Fibroblast of lung (primary cell): ENCODE measurements at places on chromosomes 5 and 9.

DNA sequence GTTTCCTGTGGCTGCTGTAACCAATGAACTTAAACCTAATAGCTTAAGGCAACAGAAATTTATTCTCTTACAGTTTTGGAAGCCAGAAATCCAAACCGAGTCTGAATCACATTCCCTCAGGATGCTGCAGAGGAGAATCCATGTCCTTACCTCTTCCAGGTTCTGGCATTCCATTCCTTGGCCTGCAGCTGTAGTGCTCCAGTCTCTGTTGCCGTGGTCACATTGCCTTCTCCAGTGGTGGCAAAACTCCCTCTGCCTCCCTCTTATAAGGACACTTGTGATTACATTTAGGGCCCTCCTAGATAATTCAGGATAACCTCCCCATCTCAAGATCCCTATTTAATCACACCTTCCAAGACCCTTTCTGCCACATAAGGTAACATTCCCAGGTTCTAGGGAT, 88.7 kb upstream of the SHB start:
- no peak for DNase-seq

- no peak for DNase-seq
These were observed 58.0 kb upstream of the RNF130 start for GRCh38 chr5:180129291-180130190.

DNA sequence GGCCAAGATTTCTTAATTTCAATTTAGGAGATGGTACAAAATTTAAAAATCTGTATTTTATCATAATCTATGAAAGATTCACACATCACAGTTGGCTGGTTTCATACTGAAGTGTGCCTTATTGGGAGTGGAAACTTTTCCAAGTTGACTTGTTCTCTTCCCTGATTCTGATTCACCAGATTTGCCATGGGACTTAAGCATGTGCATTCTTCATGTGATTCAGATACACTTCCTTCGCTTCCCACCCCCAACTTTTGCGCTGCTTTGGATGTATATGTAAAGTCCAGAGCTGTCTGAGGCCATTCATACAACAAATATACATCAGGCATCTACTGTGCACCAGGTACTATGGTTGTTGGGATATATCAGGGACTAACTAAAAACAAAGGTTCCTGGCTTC, 34.4 kb downstream of the CPEB4 start:
- DNase-seq = no peak

- DNase-seq = no peak
These were observed 204.4 kb downstream of the GLIS3 start for GRCh38 chr9:4095484-4095883.

DNA sequence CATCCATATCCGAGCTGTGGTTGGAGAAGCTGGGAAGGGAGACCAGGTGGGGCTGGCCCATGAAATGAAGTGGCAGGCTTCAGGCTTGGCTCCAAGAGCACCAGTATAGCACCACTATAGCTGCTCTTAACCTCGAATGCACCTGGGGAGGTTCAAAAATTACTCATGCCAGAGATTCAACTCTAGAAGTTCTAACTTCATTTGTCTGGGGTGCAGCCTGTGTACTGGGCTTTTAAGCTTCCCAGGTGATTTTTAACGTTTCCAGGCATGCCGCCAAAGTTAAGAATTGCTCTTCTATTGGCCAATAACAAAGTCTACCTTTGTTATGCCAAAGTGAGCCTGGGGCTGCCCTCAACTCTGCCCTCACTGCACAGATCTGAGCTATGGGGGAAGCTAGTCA, 458 bp downstream of the PRSS3 start:
- no peak for DNase-seq

- DNase-seq = peak; percentile 83
These were observed 17.5 kb downstream of the NR2F1 start for GRCh38 chr5:93600409-93601070.

- no peak for DNase-seq
These were observed 224.8 kb upstream of the VLDLR start for GRCh38 chr9:2396622-2397285.

GRCh38 chr5:172149073-172149472, 39.0 kb downstream of the STK10 start:
- DNase-seq = peak; percentile 43

- DNase-seq = no peak
These were observed 54.0 kb downstream of the PAPPA start for GRCh38 chr9:116207371-116208111.

DNA sequence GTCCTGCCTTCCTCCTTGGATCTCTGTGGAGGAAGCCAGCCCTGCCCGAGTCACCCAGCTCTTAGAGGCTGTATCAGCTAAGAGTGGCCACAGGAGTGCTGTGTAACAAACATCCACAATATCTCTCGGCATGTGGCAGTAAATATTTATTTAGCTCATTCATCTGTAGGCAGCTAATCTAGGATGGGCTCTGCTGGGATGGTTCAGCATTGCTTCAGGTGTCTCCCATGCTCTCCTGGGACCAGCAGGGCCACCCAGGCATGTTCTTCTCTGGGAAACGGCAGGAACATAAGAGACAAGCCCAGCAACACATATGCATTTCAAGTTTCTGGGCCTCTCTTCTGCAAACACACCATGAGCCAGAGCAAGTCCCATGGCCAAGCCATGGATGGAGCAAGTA, 56.1 kb downstream of the HRH2 start:
- DNase-seq = no peak

- no peak for DNase-seq
These were observed 84.6 kb upstream of the ANXA1 start for GRCh38 chr9:73067074-73067473.

DNA sequence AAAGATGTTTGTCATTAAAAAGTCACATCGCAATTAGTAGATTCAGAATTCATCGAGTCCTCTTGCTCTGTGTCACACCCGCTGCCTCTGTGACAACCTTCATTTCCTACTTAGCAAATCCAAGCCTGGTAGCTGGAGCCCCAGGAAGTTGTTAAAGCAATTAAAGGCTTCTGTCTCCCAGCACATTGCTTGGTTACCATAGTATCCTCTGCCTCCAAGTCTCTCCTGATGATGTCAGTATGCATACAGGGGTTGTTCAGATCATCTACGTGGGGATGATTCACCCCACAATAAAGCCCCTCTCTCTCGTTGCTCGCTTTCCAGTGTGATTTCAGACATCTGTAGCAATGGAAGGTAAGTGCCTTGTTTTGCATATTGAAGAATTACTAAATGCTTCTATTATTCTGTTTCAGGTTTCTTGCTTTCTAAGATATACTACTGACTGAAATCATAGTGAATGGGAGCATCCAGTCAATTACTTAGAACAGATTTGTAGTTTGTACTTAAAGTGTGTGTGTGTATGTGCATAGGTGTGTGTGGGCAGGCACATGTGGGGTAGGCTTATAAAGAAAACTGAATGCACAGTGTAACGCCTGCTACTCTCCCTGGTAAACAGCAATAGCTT, 52.9 kb downstream of the PAM start:
- DNase-seq = peak; percentile 47

- no peak for DNase-seq
These were observed 327.7 kb downstream of the PIK3R1 start for GRCh38 chr5:68543212-68543611.

GRCh38 chr9:84874596-84874995, 205.1 kb downstream of the NTRK2 start:
- DNase-seq = no peak

GRCh38 chr5:131542723-131543122, 92.3 kb downstream of the RAPGEF6 start:
- DNase-seq = no peak

DNA sequence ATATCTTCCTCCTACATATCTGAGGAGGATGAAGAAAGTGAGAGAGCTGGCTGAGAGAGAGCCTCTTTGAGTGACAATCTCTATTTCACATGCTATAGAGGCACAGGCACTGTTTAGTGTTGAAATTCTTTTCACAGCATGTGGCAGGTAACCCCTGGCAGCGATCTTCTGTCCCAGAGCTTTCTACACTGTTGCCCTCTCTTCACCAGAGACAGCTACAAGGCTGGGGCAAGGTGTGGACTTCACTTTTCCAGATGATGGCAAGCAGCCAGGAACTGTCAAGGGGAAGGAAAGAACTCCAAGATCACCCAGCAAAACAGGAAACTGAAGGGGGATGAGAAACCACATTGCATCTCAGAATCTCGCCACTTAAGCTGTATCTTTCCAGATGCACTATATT, 205.2 kb downstream of the CAAP1 start:
- DNase-seq = no peak

DNA sequence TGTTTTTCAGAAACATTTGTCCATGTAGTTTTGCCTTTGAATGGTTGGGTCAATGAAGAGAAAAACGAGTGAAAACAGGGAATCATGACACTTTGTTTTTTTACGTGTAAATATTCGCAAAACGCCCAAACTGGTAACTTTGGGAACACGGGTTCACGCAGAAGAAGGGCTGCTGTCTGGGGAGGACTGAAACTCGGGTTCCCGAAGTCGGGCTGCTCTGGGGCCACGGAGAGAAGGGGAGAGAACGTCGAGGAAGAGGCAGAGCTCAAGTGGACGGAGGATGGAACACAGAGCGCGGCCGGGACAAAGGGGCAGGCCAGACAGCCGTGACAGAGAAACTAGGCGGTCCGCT, 478 bp upstream of the SETD9 start:
- no peak for DNase-seq

DNA sequence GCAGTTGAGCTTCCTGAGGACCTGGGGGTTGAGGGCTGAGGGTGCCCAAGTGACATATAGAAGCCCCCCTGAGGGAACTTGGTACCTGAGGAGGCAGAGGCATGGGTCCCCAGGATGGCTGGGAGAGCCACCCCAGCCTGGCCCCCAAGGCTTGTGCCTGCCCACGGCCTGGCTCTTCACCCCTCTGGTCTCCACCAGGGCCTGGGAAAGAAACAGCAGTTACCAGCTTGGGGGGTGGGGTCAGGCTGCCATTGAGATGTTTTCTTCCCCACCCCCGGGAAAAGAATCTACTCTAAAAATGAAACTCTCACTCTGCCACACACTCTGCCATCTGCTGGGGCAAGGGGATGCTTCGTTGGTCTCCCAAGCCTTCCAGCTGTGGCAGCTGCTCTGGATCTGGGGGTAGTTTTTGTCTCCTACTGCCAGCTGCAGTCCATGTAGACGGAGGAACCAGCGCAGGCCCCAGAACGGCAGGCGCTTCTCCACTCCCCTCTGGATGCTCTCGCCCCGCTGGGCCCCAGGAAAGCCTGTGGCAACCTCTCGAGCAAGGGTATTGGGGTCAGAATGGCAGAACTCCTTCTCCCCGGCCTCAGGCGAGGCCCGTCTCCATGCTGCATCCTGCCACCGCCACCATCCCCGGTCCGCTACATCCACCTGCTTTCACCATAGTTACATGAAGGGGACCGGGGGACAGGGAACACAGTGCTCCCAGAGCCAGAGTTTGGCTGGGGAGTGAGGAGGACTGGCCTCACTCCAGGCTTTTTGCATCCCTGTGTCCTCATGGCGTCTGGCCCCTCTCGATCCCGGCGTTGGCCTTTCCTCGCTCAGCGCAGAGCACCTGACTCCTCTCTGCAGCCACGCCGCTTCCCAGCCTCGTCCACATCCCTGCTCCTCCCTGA, 123.5 kb downstream of the DAB2IP start:
- no peak for DNase-seq

GRCh38 chr9:82883436-82883835, 179.5 kb downstream of the RASEF start:
- no peak for DNase-seq

GRCh38 chr9:34663303-34663605, 797 bp upstream of the CCL27 start:
- DNase-seq = no peak

DNA sequence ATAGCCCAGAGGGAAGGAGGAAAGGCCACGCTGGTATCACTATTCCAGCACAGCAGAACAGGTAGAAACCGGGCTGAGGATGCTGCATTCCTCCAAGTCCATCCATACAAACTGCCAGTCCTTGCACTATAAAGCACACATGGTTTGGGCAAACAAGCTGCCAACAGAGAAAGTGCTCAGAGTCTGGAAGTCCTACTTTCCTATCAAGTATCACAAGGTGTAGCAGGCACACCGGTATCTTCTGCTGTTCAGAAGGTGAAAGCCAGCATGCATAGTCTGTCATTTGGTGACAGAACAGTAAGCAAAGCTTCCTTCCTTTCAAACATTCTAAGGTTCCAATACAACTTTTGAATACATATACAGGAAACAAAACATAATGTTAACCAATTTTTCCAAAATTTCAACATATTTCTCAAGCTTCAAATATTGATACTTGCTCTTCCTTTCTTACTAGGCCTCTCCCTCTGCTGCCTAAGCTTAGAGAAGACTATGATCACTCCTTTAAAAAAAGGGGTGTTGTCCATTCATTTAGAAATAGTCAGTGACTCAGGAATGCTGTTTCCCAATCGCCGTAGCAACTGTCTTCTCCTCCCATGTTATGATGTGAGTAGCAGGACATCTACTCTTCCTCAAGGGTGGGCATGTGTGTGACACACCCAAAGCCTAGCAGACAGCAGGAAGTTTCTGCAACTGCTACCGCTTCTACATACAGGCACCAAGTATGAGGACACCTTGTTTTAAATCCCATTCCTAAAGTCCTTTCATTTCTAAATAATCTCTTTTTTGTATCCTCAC, 14.7 kb downstream of the DIAPH1 start:
- DNase-seq = peak; percentile 92

- no peak for DNase-seq
These were observed 20.8 kb upstream of the CTNNA1 start for GRCh38 chr5:138732466-138732865.

DNA sequence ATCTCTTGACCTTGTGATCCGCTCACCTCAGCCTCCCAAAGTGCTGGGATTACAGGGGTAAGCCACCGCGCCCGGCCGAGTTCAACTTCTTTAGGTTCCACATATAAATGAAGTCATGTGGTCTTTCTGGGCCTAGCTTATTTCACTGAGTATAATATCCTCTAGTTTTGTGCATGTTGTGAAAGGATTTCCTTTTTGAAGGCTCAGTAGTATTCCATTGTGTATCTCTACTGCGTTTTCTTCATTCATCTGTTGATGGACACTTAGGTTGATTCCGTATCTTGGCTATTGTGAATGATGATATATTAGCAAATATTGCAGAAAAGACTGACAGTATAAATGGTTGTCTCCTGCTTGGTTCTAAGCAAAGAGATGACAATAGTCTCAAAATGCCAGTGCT, 20.1 kb downstream of the ODF2 start:
- no peak for DNase-seq

DNA sequence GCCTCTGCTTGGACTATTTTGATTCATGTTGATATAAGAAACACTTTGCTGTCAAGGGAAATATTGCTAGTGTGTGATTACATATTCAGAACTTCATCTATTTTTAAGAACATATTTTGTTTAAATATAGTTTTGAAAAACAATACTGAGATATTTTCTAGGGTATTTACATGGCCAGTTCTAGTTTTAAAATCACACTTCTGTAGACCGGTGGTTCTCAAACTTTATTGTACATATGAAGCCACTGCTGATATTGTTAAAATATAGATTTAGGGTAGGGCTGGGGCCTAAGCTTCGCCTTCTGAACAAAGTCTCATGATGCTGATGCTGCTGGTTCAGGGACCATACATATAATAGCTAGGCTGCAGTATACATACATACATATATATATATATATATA, 1000.0 kb downstream of the PTPRD start:
- DNase-seq = no peak

DNA sequence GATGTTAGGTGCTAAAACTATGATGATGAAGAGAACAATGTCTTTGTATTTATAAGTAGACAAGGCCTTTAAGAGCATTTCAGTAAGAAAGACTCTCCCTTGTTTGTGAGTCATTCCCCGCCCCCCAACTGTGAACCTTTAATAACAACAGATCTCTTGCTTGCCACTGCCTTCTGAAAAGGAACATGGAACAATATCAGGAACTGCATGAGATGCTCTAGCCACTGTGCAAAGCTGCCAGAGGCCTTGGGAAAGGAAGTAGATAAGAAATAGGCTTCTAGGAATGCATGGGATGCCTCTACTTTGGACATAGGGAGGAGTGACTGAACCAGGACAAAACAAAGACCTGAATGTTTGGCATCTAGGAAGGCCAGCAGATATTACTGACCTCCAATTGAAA, 296.1 kb upstream of the MPDZ start:
- DNase-seq = peak; percentile 36
